ENCODE measurements at places on chromosomes 16 and 17.

- DNase-seq: peak; percentile 60
Observed at GRCh38 chr17:58643147-58643546, 48.7 kb downstream of the TEX14 start.

DNA sequence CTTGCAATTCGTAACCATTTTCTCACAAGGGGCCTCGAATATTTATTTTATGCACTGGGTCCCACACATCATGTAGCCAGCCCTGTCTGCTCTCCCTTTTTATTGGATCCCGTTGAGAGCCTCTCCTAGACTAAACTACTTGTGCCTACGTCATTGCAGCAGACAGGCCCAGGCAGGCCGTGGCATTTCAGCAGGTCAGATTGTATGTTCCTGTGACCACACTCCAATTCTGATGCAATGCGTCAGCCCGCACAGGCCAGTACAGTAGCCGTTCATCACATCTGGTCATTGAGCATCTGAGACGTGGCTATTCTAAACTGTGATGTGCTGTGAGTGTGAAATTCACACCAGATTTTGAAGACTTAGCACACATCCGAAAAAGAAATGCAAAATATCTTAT lies 42.2 kb downstream of the ABAT start:
- peak; percentile 31 for DNase-seq

DNA sequence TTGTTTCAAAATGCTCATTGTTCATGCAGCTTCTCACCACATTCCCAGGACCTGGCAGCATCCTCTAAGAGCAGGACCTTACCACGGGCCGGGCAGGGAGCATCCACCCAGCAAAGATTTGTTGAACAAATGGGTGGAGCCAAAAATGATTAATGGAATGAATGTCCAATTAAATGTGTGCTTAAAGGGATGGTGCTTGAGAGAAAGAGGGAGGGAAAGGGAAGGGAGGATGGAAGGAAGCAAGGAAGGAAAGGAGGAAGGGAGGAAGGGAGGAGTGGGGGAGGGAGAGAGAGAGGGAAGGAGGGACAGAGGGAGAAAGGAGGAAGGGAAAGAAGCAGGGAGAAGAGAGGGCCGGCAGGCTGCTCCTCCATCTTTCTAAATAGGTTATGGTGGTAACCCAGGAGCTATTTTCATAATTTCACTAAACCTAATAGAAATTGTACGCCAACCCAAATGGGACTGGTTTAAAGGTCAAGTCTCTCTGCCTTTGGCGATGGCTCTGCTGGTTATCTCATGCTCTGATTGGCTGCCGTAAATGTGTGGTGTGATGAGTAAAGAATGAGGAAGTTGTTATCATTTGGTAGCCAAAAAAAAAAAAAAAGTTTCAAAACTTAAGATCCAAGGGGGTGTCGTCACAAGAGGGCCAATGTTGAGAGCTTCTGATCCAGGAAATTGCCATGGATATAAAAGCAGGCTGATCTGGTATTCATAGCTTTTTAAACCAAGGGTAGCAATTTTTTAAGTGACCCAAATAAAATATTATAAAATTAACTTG lies 126.7 kb upstream of the FOXF1 start:
- DNase-seq: peak; percentile 42

DNA sequence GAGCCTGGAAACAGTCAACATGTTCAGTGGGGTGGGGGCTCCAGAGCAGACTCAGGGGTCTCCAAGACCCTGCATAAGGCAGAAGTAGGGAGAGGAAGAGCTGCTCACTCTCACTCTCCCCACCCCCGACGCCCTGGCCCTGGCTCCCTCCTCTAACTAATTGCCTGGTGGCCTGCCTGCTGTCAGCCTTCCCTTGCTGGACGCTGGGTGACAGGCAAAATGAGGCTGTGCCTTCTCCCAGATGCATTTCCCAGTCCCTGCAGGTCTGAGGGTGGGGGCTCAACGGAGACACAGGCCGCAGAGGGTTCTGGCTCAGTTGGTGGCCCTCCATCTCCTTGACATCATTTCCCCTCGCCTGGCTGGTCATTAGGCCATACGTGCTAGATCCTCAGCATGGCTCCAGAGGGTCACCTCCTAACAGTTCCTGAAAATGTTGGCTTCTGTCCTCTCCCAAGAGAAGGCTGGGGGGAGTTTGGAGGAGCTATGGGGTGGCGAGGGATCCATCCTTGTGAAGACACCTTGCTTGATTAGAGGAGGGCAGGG lies 1.4 kb downstream of the FMNL1 start:
- no peak for DNase-seq

DNA sequence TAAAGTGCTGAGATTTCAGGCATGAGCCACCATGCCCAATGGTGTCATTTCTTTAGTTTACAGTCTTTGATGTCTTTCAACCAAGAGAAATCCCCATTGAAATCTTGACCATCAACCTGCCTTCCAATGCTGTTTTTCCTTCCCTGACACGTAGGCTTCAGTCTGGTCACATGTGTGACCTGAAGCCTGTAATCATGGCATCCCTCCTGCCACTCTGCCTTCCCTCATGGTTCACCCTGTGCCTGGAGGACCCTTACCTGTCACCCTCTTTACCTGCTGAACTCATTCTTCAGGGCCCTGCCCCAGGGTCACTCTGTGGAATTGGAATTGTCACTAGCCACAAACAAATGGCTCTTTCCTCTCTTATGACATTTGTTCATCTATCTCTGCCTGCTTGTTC lies 18.1 kb upstream of the ARHGAP23 start:
- no peak for DNase-seq

DNA sequence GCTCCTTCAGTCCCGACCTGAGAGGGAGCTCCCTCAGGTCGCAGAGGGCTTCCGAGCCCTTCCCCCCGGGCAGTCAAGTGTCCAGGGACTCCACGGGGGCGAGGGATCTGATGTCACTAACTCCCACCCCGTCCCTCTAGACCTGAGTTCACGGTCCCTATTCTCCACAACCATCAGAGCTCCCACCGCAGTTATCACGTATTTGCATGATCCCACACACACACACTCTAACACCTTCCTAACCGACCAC lies 3.7 kb upstream of the PER1 start:
- no peak for DNase-seq

GRCh38 chr16:70594569-70594968 lies 51.8 kb upstream of the IL34 start:
- DNase-seq: no peak

GRCh38 chr16:57131351-57131970 lies 39.1 kb downstream of the CPNE2 start:
- DNase-seq: no peak

DNA sequence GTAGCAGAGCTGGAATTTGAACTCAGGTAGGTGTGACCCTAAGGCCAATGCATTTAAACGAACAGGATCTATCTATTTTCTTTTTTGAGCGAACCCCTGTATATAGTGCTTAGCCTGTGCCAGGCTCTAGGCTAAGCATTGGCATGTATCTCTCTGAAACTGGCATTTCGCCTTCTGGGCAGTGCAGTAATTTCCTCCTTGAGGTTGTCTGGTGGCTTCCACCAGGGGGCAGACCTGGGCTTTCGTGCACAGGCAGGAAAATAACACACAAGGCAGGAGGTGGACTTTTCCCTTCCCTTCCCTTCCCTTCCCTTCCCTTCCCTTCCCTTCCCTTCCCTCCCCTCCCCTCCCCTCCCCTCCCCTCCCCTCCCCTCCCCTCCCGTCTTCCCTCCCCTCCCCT lies 34.4 kb upstream of the PRKCB start:
- DNase-seq: peak; percentile 44

GRCh38 chr17:79217473-79218135 lies 143.0 kb downstream of the ENGASE start:
- no peak for DNase-seq

- no peak for DNase-seq
Observed at GRCh38 chr17:51128076-51128475, 7.4 kb upstream of the SPAG9 start.

DNA sequence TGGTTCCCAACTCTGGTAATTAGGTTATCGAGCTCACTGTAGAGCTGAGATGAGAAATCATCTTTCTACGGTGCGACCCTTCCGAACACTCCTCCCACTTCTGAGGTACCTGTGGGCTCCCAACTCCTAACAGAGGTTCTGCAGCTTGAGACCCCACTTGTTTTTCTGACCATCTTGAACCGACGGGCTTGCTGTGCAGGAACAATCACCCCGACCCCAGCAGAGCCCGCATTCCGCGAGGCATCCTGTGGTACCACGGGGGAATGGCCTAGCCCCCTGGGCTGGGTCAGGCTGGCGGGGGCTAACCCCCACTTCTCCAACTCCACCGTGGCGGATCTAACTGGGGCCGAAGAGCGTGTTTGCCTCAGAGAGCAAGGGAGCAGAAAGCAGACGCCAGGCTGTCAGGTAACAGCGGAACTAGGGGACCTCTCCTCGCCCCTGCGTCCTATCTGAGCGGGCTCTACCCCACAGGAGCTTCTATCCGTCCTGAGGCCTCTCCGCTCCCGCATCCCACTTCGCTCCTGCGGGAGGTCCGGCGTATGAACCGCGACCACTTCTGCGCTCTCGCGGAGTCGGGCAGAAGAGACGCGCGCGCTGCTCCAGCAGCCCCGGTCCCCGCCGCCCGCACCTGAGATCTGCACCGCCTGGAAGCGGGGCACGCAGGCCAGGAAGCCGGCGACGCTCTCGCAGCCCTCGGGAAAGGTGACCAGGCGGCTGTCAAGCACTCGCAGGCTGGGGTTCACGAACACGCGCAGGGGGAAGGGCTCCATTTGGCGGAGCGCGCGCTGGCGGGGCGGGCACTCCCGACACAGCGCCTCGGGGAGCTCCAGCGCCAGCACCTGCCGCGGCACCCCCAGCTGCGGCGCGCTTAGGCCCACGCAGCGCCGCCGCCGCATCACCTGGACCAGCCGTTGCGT lies 761 bp downstream of the PDF start:
- peak; percentile 8 for DNase-seq

- no peak for DNase-seq
Observed at GRCh38 chr16:81445143-81445961, 744 bp downstream of the CMIP start.

- DNase-seq: no peak
Observed at GRCh38 chr17:32803544-32803943, 73.4 kb downstream of the MYO1D start.

GRCh38 chr16:54526916-54527315 lies 240.3 kb upstream of the IRX3 start:
- no peak for DNase-seq

DNA sequence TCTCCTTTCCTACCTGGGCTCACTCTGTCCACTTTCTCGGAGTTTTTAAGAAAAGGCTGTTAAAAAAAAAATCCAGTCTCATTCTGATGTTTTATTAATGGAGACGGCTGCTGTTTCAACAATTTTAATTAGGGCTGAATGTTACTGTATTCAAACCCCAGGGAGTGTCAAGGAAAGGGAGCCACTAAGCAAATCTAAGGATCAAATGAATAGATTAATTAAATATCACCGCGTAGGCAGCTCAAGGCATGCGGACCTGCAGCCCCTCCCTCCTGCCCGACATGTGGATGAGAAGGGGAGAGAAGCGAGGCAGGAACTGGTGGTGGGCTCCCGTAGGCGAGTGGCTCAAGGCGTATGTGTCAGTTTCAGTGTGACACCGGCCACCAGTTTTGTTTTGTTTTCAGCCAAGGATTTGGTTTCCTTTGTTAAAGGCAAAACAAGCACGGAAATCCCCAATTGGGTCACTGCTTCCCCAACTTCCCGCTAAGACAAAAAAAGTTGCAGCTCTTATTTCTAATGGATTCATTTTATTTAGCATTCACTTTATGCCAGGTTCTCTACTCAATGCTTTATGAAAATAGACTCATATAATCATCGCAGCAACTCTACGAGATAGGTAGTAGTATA lies 110.6 kb downstream of the GP2 start:
- DNase-seq: no peak

DNA sequence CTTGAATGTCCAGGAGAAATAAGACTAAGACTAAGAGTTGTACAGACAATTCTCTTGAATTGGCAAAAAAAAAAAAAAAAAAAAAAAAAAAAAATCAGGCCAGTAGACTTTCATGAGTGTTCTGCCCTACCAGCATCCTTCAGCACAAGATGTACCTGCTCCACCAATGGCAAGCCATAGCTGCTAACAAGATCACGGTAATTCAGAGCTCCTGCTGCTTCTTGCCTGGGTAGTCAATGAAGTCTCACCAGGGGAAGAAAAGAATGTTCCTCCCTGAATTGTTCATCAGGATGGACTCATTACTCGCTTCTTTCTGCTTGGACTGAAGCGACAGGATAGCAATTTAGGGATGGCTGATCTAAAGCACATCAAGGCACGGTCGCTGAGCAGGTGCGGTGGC lies 31.1 kb upstream of the APOH start:
- no peak for DNase-seq

GRCh38 chr16:58516768-58517107 lies 1.4 kb downstream of the SETD6 start:
- DNase-seq: no peak

DNA sequence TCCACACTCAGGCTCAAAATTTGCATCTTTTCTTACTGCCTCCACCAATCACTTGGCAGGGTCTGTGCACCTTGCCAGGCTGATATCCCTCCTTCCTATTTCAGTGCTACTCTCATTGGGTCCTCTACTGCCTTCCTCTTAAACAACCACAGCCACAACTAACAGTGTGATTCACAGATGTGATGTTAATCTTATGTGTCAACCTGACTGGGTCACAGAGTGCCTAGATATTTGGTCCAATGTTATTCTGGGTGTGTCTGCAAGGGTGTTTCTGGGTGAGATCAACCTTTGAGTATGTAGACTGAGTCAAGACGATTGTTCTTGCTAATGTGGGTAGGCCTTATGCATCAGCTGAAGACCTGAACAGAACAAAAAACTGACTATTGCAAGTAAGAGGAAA lies 51.3 kb upstream of the IRX6 start:
- DNase-seq: no peak

DNA sequence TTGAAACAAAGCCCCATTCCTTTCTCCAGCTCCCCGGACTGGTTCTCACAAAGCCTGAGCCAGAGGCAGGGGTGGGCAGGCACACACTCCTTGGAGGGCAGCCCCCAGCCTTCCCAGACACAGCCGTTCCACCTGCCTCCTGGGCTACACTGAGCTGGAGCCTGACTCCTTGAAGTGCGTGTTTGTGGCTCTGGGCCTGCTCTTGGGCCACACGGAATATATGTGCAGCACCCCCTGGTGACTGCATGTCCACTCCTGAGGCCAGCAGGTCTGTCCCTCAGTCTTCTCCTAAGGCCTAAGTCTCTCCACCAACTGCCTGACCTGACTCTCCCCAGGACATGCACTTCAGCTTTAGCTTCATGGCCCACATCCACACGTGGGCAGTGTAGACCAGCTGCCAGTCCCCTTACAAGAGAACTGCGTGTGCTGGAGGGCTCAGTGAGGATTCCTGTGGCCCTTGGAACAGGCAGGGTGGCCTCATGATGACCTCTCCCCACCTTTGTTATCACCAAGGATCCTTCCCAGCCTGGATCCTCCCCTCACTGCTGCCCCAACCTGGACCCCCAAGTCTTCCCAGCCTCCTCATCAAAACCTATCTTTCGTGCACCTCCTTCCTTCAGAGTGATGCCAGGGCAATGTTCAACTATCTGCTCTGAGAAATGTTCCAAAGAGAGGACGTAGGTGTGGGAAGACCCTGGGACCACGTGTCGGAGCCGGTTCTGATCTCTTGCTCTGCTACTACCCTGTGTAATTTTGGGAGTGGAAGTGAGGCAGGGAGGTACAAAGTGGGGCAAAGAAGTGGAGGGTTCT lies 12.4 kb upstream of the SLC6A2 start:
- DNase-seq: no peak
